ENCODE measurements at places on chromosomes 1 and 21.

DNA sequence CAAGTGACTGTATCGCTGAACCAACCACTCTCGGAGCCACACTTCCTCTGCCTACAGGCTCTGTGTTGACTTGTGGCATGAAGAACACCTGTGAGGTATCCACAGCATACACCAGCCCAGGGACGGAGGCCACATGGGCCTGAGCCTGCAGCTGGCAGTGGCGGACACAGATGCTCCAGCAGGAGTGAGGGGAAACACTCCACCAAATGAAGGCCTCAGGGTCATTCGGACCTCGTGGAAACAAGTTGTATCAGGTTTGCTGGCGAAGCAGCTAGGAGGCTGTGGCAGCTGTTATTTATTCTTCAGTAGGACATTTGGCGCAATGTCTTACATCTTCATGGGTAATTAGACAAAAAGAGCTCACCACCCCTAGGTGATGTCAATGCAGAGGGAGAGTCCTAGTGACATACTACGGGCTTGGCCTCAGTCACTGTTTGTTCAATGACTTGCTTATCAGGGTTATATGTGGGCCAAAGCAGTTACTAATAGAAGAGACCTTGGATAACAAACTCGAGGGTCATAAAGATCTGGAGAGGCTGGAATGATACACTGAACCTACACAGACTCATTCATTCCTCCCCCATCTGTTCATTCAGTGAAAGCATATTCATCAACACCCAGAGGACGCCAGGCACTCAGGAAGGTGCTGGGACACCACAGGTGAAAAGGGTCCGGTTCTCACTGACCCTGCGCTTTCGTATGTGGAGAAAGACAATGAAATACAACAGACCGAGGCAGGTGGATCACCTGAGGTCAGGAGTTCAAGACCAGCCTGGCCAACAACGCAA lies 11.6 kb upstream of the ETS2 start:
- DNase-seq, result no peak

DNA sequence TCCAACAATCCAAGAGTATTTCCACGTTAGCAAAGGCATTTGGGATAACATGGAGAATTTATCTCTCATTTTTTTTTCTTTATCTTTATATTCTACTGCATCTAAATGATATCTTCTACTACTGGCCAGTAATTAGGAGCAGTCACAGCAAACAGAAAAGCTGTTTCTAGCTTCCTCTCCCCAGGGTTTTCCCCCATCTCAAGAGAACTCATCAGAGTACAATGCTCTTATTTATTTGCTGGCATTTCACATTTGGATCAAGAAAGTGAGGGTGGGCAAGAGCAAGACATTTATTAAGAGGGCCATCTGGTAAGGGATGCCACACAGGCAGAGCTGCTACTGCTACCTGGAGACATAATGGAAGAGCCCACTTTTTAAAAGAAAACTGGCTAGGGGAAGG lies 368.2 kb downstream of the USH2A start:
- no peak for DNase-seq

DNA sequence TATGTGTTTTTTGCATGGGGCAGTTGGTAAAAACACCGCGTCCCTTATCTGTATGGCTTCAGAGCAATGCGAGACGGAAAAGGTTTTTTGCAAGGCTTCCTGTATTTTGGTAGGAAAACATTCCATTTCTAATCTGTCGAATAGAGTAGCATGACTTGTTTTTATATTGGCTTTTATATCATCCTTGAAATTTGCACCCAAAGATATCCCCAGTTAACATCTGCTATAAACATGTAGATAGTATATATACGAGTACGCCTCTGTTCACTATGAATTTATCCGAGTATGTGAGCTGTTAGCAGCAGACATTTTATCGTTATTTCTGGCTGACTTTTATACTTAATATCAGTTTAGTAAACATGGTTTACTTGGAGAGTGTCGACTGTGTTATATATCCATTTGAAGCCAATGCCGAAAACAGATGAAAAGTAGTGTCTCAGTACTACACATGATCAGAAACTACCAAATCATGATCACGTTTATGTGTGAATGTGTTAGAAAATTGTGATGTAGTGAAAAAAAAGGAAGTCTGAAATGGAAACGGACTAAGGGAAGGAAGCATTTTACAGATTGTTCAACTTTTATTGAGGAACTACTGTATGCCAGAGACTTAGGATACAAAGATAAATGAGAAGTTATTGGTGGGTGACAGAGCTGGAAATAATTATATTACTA lies 1.0 kb downstream of the LEPR start:
- no peak for DNase-seq

- peak; percentile 64 for DNase-seq
These were observed 30.9 kb downstream of the PRDM2 start for GRCh38 chr1:13730751-13731482.

GRCh38 chr1:27122652-27123051 lies 32.3 kb downstream of the SLC9A1 start:
- DNase-seq, result no peak

- DNase-seq, result no peak
These were observed 812.9 kb upstream of the ADGRL2 start for GRCh38 chr1:80987824-80988223.

- DNase-seq, result no peak
These were observed 235.4 kb downstream of the PCP4 start for GRCh38 chr21:40102682-40103081.

- no peak for DNase-seq
These were observed 30.6 kb downstream of the RGS2 start for GRCh38 chr1:192839162-192840066.

GRCh38 chr21:38115870-38116269 lies 140.9 kb upstream of the KCNJ15 start:
- no peak for DNase-seq

GRCh38 chr1:199813198-199813597 lies 214.3 kb upstream of the NR5A2 start:
- DNase-seq, result no peak

DNA sequence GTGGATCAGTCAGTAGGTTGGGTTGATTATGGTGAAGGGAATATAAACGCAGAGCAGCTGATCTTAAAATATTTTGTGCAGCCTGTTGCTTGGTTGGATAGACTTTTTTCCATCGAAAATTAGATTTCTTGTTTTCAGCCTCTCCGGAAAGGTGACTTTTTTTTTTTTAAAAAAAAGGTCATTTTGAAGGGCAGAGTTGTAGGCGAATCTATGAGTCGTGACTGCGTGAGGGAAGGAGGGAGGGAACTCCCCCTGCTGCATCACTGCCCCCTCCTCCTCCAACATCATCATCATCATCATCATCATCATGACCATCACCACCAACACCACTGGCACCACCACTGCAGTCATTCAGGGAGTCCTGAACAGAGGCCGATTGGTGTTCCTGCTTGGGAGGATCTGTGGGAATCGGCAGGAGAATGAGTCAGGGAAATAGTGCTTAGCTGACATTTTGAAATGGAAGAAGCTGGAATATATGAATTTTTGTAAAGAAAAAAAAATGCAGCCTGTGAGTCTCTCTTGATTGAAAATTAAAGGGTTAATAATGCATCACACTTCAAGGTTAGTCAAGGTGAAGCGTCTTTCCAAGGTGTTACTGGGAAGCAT lies 1.2 kb downstream of the ATP1B1 start:
- DNase-seq, result no peak

DNA sequence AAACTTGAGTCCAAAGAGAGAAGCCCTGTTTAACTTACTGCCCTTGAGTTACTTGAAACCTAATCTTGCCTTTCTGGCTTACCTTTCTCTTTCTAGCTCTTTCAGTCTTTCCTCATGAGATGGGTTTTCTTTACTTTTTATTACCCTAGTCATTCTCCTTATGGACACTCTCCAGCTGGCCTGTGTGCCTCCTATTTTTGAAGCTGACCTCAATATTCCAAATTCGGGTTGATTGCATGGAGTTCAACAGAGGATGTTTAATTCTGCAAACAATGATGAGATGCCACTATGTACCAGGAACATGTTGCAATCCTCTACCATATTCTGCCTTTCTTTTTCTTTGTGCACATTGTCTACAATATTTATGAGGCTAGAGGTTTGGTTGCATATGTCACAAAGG lies 20.7 kb downstream of the DNAJC6 start:
- no peak for DNase-seq

DNA sequence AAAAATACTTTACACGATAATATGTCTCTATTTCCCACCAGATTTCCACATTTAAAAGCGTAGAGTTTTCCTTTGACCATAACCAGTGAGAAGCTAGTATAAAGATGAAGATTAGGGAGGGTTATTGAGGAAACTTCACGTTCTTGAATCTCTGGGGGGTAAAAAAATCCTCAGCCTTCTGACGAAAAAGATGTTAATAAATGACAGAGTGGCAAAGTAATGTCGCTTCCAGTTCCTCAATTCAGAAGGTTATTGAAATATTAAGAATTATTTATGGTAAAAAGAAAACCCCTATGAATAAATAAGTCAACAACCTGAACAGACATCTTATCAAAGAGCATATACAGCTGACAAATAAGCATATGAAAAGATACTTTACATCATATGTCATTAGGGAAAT lies 241.0 kb downstream of the GPATCH2 start:
- DNase-seq, result no peak

- peak; percentile 35 for DNase-seq
These were observed 9.1 kb downstream of the ITGB2 start for GRCh38 chr21:44911384-44912157.
